ENCODE measurements at places on chromosomes 2 and 18. TPM values are rescaled to one million over a fixed set of nuclear protein-coding genes. Genes with fewer than 3 reads are reported as not detected.

- DNase-seq = no peak
These were observed 36.2 kb downstream of the KDM3A start for GRCh38 chr2:86477349-86477748.

GRCh38 chr2:196314780-196315179 lies 143.4 kb upstream of the STK17B start:
- DNase-seq = no peak

The PLEK gene
- polyA plus RNA-seq = 2.0 TPM

DNA sequence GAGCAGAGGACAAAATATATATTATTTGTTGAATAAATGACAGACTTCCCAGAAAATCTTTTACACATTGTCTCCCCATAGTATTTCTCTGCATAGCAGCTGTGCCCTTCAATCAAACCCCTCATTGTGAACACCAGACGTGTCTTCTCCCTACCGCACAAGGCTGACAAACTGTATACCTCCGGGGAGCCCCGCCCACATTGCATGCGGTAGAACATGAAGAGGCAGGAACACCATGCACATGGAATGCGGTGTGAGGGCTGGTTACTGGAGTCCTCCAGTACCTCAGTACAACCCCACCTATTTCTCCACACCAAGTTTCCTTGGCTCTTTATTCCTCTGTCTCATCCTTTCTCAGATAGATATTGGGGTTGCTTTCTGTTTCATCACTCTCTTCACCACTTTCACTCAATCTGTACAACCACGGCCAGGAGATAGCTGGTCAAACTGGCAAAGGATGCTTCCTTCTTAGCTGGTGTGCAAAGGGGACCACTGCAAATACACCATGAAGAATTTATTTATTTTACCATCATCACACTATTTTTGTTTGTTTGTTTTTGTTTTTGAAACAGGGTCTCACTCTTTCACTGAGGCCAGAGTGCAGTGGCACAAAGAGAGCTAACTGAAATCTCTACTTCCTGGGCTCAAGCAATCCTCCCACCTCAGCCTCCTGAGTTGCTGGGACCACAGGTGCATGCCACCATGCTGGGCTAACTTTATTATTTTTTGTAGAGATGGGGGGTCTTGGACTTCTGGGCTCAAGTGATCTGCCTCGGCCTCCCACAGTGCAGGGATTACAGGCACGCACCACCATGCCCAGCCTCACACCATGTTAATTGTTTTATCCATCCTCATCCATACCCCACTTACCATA lies 2.3 kb upstream of the NBAS start:
- no peak for DNase-seq
